ENCODE measurements at places on chromosomes 1 and 21.
A peak's percentile ranks its signal among the peaks of the same experiment; 100 is the strongest.

- DNase-seq, result peak; percentile 39
These were observed 1.2 kb downstream of the ARHGEF2 start for GRCh38 chr1:155976913-155977689.

- DNase-seq, result no peak
These were observed 1.2 kb downstream of the TNFRSF18 start for GRCh38 chr1:1204998-1205768.

DNA sequence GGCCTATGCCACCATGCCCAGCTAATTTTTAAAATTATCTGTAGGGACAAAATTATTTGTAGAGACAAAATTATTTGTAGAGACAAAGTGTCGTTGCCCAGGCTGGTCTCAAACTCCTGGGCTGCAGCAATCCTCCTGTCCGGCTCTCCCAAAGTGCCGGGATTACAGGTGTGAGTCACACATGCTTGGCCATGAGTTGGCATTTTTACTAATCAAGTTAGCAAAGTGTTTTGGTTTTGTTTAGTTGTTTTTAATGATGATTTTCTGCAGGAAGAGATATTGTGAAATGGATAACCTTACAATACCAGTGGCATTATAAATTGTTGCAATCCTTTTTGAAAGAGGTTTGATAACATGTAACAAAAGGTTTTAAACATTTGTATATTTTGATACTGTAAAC, 65.3 kb upstream of the MAGI3 start:
- no peak for DNase-seq

DNA sequence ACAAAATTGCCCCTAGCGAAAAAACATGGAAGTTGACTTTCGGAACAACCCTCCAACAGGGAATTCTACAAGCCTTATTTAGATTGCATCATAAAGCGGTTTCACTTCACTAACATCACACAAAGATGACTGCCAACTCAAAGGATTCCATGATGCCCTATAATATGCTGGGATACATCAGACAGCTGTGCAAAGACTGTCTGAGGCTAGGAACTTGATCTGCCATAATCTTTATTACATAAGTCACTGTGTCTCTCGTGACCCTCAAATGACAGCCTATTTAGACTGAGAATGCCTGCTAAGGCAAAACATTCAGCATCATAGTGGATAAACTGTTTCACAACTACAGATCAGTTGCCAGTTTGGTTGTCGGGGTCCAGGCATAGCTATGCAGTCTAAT, 23.8 kb downstream of the FH start:
- DNase-seq, result no peak

- DNase-seq, result no peak
These were observed 2.3 kb downstream of the RGS16 start for GRCh38 chr1:182601913-182602312.

- DNase-seq, result no peak
These were observed 470.0 kb upstream of the VAMP3 start for GRCh38 chr1:7300893-7301663.

DNA sequence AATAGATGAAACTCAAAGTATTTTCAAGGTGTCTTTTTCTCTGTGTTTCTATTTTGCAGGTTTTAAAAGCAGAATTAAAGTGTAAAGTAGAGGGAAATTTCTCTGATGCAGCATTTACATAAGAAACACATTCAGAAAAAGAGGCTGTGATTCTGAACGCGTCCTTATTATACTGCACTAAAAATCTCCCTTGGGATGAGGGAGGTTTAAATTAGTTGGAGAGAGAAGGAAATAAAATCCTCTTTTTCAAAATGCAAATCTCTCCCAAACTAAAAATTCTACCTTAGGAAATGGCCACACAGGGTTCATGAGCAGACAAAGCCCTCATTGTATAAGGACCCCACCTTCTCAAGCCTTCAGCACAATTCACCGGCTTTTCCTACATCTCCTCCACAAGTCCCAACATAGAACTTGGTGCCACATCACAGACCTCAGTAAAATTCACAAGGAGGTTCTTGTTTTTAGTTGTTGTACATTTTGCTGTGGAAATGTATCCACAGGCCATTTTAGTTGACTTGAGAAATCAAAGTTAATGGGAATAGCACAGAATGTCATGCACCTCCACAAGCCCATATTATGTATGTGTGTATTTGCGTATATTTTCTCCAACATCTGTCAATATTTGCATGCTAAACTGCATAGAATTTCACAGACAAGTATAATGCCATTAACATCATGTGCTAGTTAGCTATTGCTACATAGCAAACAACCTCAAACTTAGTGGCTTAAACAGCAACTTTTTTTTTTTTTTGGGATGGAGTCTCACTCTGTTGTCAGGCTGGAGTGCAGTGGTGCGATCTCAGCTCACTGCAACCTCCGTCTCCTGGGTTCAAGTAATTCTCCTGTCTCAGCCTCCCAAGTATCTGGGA, 59.8 kb downstream of the MAB21L3 start:
- DNase-seq, result no peak

- no peak for DNase-seq
These were observed 326.5 kb upstream of the SGIP1 start for GRCh38 chr1:66207484-66207883.

DNA sequence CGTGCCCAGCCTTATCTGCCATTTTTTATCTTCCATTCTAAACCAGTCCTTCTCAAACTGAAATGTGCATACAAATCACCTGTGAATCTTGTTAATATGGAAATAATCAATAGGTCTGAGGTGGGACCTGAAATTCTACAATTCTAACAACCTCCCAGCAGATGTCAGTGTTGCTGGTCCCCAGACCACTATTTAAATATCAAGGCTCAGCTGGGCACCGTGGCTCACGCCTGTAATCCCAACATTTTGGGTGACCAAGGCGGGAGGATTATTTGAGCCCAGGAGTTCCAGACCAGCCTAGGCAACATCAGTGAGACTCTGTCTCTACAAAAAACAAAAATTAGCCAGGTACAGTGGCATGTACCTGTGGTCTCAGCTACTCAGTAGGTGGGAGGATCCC, 4.1 kb downstream of the UQCRHL start:
- DNase-seq, result no peak

GRCh38 chr1:205275916-205276688, 45.4 kb downstream of the NUAK2 start:
- DNase-seq, result peak; percentile 26

- DNase-seq, result no peak
These were observed 13.6 kb downstream of the FAM177B start for GRCh38 chr1:222750651-222751050.

- DNase-seq, result no peak
These were observed 35.9 kb downstream of the FHAD1 start for GRCh38 chr1:15282810-15283474.

DNA sequence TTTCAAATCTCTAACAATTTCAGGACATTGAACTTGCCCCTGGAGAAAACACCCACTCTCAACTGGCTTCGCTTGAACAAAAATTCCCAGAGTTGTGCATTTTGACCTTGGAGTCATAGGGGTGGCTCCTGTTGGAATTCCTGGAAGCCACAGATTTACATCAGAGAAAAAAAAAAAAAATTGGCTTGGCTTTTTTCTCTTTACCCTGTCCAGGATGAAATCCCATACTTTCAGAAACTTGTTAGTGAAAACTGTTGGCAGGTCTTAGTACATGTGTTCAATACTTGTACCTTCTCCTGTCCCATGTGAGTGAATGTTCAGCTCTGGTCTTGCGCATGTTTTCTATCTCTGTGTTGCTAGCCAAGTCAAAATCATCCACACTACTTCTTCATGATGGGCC, 228.8 kb downstream of the TGFB2 start:
- no peak for DNase-seq

DNA sequence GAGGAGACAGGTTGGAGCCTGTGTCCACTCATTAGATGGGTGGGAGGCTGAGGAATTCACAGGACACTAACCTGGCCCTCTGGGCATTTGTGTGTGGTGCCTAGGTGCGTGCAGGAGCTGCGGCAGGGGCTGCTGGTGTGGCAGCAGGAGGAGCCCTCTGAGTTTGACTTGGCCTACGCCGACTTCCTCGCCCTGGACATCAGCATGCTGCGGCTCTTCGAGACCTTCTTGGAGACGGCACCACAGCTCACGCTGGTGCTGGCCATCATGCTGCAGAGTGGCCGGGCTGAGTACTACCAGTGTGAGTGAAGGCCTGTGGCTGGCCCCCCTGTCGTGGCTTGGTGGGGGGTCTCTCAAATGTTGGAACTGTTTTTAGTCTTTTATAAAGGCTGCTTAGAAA, 3.6 kb downstream of the XKR8 start:
- DNase-seq, result no peak

DNA sequence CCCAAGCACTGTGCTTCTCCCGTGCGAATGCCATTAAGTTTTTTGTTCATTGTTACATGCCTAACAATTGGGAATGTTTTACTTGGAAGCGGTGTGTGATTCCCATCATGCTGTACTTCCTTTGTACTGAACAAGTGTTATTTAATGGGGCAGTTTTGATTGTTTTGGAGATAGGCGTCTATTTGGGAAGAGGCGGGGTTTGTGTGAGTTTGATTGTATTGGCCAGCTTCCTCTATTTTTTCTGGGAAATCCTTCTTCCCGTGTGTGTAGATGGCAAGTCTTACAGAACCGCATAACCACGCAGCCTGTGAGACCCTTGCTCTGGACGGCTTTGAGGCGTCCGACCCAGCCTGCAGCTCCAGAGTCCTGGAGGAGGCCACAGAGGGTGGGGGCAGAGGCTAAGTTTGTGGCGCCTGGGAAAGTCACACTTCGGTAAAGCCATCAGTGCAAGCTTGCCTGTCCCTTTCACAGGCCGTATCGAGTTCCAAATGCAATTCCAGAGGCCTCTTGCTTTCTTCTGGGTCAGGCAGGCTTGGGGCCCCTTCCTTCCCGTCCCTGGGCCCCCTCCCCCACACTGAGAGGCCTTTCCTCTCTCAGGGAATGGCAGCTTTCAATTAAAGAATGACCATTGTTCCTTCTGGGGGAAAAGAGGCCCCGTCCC, 210.3 kb downstream of the TOMM20 start:
- DNase-seq, result no peak

DNA sequence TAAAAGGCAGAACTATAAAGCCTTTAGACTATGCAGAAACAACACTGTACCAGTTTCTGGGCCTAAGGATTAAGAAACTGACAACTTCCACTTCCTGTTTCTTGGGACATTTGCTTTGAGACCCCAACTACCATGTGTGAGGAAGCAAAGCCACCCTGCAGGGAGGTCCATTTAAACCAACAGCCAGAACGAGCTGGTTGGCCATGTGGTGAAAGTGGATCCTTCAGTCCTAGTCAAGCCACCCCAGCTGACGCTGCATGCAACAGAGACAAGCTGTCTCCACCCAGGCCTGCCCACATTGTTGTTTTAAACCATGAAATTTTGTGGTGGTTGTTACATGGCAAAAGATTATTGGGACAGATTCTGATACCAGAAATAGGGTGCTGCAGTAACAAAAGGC, 31.8 kb upstream of the SLFNL1 start:
- no peak for DNase-seq

GRCh38 chr1:13628711-13629110, 45.1 kb downstream of the PDPN start:
- no peak for DNase-seq

DNA sequence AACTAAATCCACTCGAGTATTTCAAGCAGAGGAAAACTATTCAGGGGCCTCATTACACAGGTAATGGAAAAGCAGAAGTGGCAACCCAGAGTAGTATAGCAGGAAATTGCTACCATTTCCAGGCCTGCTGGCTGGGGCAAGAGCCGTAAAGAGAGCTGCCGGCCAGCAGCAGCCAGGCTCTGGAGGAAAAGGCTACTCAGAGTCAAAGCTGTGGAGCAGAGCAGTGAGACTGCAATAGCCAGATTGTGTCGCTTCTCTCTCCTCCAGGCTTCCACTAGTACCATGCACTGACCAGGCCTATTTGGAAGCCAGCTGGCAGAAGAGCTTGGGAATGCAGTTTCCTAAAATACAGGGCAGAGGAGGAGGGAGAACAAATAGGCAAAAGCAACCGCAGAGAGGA, 155.5 kb downstream of the OMA1 start:
- no peak for DNase-seq

DNA sequence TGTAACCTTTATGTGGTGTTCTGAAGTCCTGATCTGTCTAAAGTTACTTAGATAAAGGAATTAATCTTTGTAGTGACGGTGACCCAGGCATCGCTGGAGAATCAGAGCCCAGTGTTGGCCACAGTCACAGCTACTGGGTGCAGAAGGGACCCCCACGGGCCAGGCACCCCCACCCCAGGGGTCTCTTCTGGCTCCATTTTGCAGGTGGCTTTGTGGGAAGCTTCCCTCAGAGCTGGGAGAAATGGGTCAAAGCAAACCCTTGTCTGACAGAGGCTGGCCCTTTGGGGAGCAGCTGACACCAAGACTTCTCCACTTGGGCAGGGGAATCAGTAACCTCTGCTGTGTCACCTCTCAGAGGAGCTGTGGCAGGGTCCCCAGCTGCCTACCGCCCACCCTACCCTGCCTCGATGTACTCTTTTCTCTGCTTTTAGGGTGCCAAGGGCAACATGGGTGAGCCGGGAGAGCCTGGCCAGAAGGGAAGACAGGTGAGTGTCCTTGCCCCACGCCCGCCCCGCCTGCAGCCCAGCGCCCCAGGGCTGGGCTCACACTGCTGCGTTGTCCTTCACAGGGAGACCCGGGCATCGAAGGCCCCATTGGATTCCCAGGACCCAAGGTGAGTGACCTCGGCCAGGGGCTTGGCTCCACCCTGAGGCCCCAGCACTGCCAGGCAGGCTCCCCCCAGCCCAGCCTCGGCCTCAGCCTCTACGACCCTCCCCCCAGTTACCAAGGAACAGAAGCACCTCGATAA, 17.7 kb downstream of the COL6A2 start:
- DNase-seq, result no peak

- no peak for DNase-seq
These were observed 10.9 kb upstream of the AURKAIP1 start for GRCh38 chr1:1385931-1386330.

GRCh38 chr1:147541672-147542568, 619 bp downstream of the BCL9 start:
- DNase-seq, result peak; percentile 61

- no peak for DNase-seq
These were observed 4.2 kb downstream of the KRTAP10-8 start for GRCh38 chr21:44615911-44616590.

DNA sequence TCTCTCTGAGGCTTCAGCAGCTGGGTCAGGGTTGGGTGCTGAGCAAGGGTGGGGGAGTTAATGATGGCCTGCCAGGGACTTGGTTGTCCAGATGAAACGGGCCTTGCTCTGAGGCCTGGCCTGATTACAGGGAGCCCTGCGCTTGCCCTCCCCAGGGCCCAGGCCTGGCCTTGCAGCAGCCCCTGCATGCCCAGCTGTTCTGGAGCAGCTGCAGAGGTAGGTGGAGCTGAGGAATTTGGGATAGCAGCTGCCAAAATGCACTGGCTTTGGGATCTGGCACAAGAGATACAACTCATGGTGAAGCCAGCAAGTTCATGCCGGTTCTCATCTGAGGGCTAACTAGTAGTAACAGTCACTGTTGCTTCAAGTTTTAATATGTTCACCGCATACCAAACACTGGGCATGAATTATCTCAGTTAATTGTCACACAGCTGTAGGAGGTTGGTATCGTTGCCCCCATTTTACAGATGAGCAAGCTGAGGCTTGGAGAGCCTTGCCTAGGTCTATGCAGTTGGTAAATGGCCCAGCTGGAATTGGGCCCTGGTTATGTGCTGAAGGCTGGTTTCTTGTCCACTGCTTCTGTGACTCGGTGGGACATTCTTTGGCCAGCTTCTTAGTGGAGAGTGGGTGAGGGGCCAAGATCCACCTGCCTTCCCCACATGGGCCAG, 7.3 kb upstream of the SERINC2 start:
- DNase-seq, result no peak

- DNase-seq, result no peak
These were observed 5.2 kb downstream of the RCC1 start for GRCh38 chr1:28510970-28511440.

GRCh38 chr1:39494671-39495410, 3.4 kb downstream of the BMP8A start:
- DNase-seq, result no peak

GRCh38 chr1:234221601-234222000, 151.7 kb upstream of the COA6 start:
- no peak for DNase-seq
